Ammon's horn (tissue), 1 donor: ENCODE measurements at places on chromosomes 13 and 19.
A peak's percentile ranks its signal among the peaks of the same experiment; 100 is the strongest.

GRCh38 chr19:16463991-16464575 is 7.7 kb downstream of the EPS15L1 start:
- no peak for DNase-seq

DNA sequence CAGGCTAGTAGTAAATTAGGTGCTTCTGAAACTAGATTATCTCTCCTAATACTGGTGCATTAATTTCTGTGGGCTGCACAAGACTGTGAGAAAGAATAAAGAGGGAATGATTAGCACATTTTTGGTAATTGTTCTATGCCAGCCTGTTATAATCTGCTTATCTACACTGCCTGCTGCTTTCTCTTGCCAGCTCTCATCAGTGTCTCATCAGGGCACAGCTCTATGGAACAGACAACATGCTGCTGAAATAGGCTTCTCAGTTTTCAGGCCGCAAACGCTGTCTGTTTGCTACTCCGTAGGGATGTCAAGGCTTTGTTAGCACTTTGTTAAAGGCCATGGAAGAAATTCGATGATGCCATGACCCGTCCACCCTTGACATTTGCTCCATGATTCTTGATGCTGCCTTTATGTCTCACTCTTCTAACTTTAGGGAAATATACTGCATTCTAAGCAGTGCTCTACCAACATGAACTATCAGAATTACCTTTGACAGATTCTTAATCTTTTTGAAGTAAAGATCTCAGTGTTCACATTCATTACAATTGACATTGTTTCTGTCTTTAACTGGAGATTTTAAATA is 84.0 kb upstream of the PRR20A start:
- peak; percentile 2 for DNase-seq

DNA sequence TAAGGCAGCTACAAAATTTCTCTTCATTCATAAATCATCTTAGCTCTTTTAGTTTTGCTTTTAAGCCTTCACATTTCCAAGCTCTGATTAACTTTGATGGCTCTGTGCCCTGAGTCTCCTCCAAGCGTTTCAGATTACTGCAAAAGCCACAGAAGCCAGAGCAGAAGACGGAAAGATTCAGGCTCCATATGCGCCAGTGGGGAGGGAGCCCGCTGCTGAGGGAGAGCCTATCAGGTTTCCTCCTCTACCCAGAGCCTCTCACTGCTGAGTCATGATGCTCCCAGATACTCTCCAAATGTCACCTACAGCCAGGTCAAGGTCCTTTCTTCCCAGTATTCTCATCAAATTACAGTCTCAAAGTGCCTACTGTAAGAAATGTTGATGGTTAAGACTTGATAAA is 193.6 kb downstream of the RAP2A start:
- DNase-seq, result peak; percentile 36

- peak; percentile 72 for DNase-seq
Measured at GRCh38 chr13:109654341-109655205, 131.8 kb downstream of the IRS2 start.

DNA sequence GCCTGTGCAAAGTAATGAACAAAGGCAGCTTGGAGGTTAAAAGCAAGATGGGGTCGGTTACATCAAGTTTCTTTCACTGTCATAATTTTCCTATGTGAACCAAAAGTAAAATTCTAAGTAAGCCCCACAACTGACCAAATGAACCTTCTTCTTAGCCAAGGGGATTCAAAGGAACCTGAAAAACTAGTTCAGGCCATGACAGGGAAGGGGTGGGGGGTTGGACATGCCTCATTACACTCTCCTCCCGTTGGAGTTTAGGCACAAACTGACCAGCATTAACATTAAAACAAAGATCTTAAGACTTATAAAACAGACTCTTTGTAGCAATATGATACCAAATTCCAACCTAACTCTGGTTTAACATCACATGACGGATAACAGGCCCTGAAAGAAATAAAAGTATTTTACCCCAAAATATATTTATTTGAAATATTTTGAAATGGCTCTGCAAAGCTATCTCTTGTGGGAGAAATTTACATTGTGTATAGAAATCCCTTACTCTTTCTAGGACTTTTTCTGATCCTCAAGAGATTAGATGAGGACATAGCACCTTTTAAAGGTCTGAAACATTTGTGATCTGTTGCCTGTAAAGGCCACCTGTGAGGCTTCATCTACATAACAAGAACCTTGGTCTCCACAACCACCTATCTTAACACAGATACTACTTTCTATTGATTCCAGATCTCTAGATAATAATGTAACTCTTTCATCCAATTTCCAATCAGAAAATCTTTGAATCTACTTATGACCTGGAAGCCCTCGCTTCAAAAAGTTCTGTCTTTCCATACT is 1829.0 kb upstream of the MIR17HG start:
- DNase-seq, result no peak

DNA sequence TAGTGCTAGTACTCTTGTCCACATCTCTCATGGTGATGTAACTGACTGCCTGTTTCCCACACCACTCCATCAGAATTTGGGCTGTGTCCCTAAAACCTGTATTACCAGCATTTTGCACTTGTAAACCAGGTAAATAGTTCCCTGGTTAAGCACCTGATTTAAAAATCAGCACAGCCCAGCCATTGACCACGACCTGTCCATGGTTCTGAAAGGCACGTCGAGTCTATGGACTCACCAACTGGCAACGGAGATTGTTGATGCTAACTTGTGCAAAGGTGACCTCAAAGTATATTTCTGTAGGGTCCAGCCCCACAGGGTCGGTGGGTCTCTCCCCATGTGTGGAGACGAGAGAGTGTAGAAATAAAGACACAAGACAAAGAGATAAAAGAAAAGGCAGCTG is 46.7 kb upstream of the ZNF835 start:
- no peak for DNase-seq

GRCh38 chr13:51822106-51822815 is 18.3 kb upstream of the DHRS12 start:
- no peak for DNase-seq

GRCh38 chr19:45643927-45644771 is 5.0 kb upstream of the EML2 start:
- DNase-seq, result peak; percentile 31

DNA sequence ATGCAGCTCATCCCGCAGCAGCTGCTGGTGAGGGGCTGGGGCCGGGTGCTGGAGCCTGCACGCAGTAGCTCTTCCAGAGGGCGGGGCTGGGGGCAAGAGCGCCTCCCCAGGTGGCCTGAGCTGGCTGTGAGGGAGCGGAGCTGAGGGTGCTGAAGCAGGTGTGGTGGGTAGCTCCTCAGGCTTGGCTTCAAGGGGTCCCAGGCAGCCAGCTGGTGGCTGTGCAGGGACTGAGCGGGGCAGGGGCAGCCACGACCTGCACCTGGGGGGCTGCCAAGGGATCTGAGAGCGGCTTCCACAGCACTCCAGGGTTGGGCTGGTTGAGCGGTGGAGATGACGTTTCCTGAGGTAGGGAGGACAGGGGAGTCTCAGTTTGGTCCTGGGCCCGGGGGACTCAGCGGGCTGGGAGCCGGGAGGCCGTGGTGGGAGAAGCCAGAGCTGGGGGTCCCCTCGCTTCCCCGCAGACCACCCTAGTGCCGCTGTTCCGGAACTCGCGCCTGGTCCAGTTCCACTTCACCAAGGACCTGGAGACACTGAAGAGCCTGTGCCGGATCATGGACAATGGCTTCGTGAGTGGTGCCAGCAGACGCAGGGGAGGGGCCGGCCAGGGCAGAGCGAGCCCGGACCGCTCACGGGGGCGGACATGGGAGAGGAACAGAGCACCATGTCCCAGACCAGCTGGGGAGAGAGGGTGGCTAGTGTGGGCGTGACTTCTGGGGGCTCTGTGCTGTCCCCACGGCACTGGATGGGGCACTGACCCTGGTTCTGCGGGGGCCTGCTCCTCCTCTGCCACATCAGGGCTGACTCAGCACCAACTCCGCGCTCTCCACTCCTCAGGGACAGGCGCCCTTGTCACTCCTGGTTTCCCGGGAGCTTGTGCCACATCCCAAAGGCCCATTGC is 7.4 kb downstream of the PTOV1 start:
- DNase-seq, result peak; percentile 63

- peak; percentile 48 for DNase-seq
Measured at GRCh38 chr19:12757544-12758274, 6.1 kb downstream of the BEST2 start.

GRCh38 chr13:108669381-108669780 is 40.0 kb downstream of the MYO16 start:
- no peak for DNase-seq

DNA sequence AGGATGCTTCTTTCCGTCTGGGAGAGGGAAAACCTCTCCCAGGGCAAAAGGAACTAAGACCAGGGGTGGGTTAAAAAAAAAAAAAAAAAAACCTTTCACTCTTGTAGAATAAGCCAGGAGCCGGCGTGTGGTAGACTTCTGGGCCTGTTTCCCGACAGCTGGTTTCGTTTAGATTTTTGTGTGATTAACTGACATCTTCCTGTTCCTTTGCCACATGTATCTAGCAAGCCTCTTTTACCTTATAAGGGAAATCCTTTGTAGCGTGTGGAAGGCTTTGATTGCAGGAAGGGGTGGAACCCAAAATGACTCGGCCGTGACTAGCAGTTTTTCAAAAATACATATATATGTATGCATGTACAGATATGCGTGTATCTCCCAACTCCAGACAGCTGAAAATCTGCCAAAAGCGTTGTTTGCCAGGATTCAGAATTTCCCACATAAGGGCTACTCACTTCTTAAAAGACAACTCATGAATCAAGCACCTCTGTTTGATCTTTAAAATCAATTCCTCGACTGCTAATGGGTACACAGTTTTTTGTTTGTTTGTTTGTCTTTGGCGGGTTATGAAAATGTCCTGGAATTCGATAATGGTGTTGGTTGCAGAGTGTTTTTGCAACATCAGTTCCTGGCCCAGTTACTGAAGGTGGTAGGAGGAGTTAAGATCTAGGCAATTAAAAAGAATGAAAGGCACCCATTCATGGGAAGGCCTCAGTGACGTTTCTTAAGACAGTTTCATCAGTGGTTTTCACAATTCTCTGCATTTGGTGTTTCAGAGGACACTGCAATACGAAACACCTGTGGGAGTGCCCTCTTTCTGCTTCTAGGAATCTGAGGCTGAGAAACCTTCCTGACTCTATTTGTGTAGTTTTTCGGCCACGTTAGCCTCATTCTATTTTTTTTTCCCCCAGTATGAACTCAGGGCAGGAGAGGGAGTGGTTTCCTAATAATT is 2.7 kb downstream of the TPM4 start:
- DNase-seq, result peak; percentile 68

DNA sequence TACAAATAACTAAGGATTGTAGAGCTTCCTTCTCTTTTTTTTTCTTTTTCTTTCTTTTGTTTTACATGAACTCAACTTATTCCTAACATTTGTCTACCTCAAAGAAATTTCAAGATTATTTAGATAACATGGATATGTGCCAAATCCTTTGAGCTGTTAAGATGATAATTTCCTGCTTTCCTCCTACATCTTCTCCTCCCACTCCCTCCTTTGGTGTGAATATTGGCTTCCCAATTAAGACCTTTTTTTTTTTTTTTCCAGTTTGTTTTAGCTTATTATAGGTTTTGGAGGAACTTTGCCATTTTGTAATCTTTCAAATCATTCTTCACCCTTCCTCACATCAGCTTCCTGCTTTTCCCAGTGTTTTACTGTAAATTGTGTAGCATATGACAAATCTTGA is 10.6 kb downstream of the NHLRC3 start:
- DNase-seq, result no peak

DNA sequence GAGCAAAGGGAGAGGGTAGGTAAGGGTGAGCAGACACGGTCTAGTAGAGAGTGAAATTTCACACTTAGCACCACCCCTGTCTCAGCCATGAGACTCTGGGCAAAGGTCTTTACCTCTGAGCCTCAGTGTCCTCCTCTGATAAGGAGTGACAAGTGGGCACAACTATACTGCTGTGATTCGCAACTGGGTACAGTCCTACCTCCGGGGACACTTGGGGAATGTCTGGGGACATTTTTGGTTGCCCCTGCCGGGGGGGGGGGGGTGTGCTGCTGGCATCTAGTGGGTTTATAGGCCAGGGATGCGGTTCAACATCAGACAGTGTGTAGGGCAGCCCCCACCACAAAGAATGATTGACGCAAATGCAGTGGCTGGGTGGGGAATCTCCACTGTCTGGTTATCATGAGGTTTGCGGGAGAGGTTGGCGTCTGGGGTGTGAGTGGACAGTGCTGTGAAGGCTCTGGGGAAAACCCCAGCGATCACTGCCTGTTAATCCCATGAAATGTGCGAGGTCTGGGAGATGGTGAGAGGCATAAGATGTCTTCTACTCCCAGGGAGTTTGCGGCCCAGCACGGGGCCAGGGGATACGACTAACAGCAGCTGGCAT is 4.3 kb downstream of the NACC1 start:
- DNase-seq, result no peak

DNA sequence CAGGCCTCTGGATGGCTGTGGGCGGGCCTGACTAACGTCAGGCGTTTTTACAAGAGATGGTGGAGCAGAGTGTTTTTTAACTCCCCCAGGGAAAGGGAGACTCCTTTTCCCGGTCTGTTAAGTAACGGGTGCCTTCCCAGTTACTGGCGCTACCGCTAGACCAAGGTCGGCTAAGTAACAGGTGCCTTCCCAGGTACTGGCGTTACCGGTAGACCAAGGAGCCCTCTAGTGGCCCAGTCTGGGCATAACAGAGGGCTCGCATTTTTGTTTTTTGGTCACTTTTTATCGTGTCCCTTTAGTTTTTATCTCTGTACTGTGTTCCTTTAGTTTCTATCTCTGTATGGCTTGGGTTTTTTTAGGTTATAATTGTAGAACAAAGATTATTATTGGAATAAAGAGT is 10.0 kb downstream of the ZNF383 start:
- DNase-seq, result no peak

DNA sequence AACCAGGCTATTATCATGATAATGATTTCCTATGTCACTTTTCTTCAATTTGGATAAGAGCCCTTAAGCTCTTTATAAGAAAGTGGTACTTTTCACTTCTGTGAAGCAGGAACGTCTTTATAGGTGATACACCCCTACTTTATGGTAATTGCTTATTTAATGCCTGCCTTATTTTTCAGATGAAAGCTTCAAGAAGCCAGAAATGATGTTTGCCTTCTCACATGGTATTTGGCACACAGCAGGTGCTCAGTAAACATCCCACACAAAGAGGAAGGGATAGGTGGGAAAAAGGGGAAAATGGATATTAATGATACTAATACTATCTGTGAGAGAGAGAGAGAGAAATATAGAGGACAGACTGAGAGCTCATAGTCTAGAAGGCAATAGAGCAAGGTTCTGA is 29.0 kb upstream of the WASF3 start:
- no peak for DNase-seq

GRCh38 chr13:71758828-71759227 is 108.2 kb downstream of the DACH1 start:
- DNase-seq, result no peak

DNA sequence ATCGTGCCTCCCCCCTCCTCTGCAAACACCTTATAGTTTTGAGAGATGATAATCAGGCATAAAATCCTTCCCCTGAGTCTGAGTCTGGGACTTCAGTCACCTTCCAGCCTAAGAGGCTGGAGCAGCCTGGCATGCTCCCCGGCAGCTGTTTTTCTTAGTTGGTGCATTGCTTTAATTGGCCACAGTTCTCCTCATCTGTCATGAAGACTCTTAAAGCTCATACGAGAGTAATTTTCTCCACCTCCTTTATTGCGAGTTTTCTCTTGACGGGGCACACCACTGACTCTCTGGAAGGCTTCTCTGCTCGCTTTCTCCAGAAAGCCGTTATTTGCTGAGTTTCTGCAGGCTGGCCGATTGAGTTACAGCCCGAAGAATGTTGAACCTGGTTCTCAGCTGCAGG is 310.5 kb downstream of the ATP8A2 start:
- DNase-seq, result no peak

GRCh38 chr13:96130818-96131340 is 41.0 kb downstream of the HS6ST3 start:
- no peak for DNase-seq
